ENCODE measurements at places on chromosomes 3 and 15. TPM values are rescaled to one million over a fixed set of nuclear protein-coding genes. Genes with fewer than 3 reads are reported as not detected.
A peak's percentile ranks its signal among the peaks of the same experiment; 100 is the strongest.

SRP14 gene
- polyA plus RNA-seq, result 489 TPM

AP3B2 gene
- polyA plus RNA-seq, result 1.8 TPM

WNT7A gene
- polyA plus RNA-seq, result not detected

AEN gene
- polyA plus RNA-seq, result 65.2 TPM

UACA gene
- polyA plus RNA-seq, result 35.9 TPM

MYH15 gene
- polyA plus RNA-seq, result 3.2 TPM

HGD gene
- polyA plus RNA-seq, result not detected

- peak; percentile 52 for DNase-seq
These were observed 1.1 kb downstream of the MYH15 start for GRCh38 chr3:108509263-108509662.

GRCh38 chr3:106421909-106422308, 553.1 kb upstream of the CBLB start:
- no peak for DNase-seq

GRCh38 chr3:134772591-134772990, 22.5 kb upstream of the EPHB1 start:
- no peak for DNase-seq

- DNase-seq, result no peak
These were observed 73.3 kb downstream of the USP13 start for GRCh38 chr3:179726075-179726699.

- no peak for DNase-seq
These were observed 160.0 kb downstream of the NAALADL2 start for GRCh38 chr3:175018946-175019727.

DNA sequence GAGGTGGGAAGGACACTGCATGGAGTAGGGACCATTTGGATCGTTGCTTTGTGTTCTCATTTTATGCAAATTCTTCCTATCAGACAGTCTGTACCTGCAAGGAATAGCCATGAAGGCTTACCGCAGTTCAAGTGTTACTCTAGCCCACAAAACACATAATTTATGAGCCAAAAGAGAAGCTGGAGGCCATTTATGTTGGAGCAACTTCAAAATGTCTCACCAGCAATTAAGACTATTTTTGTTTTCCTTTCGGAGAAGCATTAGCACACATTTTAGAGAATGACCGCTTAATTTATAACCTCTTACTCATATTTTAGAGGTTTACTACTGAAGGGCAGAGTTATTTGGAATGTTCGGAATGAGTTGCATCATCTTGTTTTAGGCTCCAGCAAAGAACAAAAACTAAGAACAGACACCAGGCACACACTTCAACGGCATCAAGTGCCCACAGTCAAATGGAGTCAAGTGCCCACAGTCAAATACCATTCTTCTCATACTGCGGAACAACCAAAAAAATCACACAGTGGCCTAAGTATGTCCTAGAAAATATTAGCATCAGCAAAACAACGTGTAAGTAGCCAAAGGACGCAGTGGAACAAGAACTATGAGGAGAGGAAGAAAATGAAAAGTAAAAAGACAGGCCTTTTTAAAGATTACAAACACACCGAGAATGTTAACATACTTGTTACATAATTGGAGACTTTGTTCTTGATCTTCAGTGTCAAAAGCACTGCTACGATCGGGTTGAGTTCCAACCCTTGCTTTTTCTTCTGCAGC, 17.5 kb upstream of the GOLGA8J start:
- DNase-seq, result no peak

DNA sequence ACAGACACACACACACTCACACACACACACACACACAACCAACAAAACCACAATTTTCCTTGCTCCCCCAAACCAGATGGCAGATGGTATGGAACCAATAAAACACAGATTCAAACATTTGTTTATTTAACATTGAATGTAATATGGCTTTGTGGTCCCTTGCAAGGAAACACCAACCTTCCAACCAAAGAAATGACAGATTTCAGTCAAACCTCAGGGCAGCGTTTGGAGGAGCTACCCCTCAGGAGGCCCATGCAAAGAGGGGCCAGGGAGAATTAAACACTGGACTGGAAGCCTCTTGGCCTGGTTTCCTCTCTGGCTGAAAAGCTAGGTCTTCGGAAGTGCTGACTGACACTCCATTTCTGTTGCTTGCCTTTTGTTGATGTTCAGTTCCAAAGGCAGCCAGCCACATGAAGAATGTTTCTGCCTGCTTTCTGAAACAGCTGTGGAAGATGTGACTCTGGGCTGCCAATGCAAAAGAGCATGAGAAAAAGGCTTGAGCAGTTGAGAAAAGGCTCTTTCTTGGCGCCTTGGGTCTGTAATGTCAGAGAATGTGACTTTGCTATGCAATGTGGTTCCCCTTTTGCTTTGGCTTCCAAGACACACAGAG, 296.1 kb downstream of the RPLP1 start:
- DNase-seq, result no peak

DNA sequence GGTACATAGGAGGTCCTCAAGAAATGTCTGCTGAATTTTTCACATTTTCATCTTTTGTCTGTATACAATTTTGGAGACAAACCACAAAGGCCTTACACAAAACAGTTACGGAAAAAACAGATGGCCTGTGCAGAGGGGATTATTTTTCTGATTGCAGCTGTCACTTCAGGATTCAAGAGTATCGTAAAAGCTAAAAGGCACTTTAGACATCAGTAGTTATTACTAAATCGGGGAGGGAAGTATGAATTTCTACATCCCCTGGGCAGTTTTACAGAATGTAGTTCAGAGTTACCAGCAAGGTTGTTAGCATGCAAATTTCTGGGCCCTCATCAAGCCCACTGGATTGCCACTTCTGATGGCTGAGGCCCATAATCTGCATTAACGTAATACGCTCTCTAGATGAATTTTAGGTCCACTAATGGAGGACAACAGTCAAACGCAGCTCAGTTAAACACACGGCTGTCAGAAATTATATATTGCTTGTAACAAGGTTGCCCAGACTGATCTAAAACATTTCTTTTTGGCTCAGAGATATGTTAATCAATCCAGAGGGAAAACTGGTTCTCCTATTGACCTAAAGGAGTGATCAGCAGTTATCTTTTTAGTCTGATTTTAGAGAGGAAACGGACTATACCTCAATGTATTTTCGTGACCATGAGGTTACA, 1.1 kb downstream of the RIOX2 start:
- peak; percentile 25 for DNase-seq

DNA sequence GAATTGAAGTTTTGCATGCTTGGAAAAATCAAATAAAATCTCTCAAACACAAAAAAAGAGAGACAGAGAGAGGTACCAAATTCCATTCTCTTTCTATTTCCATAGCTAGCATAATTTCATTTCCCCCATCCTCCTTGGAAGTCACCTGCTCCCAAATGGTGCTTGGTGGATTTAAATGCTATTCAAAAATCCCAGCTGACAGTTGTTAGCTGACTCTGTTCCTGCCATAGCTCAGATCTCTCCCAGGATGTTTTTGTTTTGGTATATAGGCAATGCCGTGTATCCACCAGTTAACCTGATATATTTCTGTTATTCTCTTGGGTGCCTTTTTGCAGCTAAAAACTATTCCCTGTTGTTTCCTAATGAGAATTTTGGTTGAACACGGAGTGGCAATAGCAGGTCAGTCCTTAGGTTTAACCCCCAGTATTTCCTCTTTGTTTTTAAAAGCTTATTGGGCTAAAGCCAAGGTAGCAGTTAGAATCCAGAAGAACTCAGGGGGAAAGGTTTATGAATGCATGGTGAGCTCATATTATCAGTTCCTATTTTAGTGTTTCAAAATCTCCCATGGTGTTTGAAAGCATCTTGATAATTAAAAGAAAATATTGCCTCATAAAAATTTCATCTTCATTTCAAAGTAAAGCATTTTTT, 240.0 kb upstream of the GBE1 start:
- DNase-seq, result no peak

- DNase-seq, result no peak
These were observed 138.8 kb downstream of the BBX start for GRCh38 chr3:107661447-107662123.

DNA sequence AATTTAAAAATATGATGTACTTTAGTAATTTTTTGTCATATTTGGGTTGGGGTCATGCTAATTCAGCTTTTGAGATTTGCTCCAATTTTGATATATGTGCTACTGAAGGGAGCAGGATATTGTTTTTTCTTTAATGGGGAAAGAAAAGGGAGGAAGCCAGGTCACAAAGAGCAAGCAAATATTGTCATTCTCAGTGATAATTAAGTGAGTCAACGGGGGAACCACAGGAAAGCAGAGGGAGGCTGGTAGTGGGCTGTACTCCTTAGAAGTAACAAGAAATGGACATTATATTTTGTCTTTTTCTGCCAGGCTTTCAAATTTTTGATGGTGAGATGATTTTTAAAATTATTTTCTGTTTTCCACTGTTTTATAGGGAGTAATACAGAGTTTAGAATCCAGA, 45.6 kb upstream of the NMD3 start:
- no peak for DNase-seq

- no peak for DNase-seq
These were observed 44.1 kb downstream of the FAM3D start for GRCh38 chr3:58622436-58622835.

GRCh38 chr3:160829486-160830009, 73.5 kb downstream of the PPM1L start:
- DNase-seq, result no peak

DNA sequence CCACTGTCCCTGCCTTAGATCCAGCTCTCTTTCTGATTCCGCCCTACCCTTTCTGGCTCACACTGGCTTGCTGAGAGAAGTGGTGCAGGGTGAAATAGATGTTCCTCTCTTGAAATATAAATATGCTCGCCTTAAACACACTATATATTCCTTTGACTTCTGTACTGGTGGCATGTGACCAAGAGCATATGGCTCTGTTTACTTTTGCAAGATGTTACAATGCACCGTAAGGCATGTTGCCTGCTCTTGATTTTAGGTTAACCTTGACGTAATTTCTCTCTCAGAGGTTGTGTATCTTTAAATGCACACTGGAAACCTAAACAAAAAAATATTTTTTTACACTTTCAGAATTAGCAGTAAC, 749 bp downstream of the RSRC1 start:
- no peak for DNase-seq

GRCh38 chr3:111321786-111322185, 220.2 kb upstream of the CD96 start:
- DNase-seq, result no peak

- no peak for DNase-seq
These were observed 415.3 kb upstream of the WNT5A start for GRCh38 chr3:55902221-55902900.

- DNase-seq, result no peak
These were observed 4.5 kb downstream of the ANP32A start for GRCh38 chr15:68816158-68816557.

GRCh38 chr3:61884794-61885193, 323.4 kb downstream of the PTPRG start:
- DNase-seq, result no peak

DNA sequence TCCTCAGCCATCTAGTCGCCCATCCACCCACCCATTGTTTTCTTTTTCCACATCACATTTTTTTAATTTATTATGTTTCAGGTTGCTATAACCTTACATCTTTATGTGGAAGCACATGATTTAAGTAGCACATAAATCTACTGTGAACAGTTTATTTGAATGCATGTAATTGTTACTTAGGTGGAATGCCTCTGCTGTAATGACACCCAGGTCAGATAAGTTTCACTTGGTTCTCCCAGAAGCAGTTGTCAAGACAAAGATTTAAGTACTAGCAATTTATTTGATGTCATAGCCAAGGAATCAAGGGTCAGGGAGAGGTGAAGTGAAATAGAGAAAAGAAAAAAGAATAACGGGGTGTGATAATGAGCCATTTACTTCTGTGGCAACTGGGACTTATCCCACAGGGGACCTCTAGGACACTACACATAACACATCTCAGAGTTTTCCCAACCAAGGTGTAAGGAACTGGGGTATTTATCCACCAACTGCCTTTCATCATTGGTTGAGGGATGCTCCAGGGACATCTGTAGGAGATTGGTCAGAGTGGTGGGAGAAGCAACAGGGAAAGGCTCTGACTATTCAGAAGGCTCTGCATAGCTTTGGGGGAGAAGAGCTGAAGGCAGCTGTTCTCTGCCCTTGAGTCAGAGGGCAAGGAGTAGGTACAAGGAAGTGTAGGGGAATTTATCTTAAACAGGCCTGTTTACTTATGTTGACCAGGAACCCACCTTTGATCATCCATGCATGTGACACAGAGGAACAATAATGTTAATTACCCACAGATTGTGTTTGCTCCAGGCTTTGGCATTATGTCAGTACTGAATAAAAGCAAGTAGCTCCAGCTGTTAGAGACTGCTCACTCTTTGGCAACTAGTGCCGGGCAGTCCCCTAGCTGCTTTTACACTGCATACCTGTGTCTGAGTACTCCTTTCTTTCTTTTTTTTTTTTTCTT, 94.8 kb downstream of the CD200R1L start:
- DNase-seq, result no peak

DNA sequence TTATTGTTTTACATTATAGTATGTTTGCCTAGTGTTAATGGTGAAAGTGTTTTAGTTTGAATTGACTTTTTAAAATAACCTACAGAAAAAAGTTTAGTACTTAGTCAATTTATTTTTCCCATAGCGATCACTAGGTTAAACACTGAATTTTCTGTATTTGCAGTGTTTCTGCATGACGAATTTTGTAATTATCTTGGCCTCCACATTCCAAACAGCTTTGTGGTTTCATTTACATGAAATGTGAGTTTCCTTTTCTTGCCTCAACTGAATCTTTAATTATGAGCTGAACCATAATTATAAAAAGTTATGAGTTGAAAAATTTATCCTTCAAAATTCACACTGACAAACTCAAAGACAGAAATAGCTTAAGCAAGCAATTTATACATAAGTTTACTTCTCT, 235.5 kb downstream of the CTNNB1 start:
- no peak for DNase-seq

DNA sequence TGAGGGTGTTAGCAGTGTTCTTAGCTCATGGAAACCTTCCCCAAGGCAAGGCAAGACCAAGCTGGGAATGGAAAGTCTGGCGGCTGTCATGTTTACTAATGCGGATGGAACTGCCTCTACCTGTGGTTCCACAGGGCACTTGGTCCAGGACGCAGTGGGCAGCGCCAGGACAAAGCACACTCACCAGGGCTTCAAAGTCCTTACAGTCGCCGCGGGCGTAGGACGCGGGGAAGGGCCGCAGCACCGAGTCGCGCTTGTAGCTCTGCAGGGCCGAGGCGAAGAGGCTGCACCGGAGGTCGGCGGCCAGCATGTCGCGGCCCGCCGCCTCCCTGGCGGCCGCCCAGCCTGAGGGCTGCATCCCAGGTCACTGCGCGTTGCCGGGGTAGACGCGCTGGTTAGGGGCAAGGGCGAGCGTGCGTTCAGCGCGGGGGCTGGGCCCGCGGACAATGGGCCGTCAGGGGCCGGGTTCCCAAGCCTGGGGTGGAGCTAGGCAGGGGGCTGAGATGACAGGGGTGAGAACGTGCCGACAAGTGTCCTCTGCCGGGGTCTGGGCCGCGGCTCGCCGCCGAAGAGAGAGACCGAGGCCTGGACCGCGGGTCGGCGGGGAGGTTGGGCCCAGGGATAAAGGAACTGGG, 497 bp downstream of the PARP16 start:
- no peak for DNase-seq

GRCh38 chr15:72065801-72066200, 52.1 kb downstream of the MYO9A start:
- no peak for DNase-seq
